ENCODE measurements at places on chromosomes 6 and 20. TPM values are rescaled to one million over a fixed set of nuclear protein-coding genes. Genes with fewer than 3 reads are reported as not detected.

GRCh38 chr6:1103021-1103420 lies 208.9 kb upstream of the FOXQ1 start:
- DNase-seq: no peak

- no peak for DNase-seq
These were observed 6.8 kb downstream of the TFAP2B start for GRCh38 chr6:50825375-50826036.

- DNase-seq: no peak
These were observed 30.8 kb upstream of the APMAP start for GRCh38 chr20:25023356-25023755.

DNA sequence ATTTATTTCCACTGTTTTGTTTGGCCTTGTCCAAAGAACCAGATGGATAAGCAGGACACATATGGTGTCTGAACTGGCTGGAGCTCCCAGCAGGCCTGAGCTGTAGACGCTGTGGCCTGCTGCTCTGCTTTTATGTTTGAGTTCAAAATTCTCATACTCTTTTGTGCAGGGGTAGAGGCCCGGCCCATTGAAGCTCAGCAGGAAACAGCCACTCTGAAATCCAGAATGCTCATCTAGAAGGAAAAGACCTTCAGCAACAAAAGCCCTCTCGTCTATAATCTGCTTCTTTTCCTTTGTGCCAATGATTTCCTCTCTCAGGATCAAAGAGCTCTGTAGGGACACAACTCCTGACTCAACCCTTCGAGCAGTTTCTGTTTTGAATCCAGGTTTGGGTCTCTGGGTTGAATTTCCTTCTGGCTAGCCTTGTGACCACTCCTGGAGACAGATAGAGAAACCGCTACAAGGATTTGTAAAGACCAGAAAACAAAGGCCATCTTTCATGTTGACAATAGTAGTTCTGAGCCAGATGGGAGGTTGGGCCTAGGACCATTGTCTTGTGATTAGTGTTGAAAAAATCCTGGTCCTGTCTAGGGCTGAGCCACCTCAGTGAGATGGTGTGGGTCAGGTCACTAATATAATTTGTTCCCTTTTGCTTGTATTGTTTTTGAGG lies 446.7 kb downstream of the BCKDHB start:
- no peak for DNase-seq

DNA sequence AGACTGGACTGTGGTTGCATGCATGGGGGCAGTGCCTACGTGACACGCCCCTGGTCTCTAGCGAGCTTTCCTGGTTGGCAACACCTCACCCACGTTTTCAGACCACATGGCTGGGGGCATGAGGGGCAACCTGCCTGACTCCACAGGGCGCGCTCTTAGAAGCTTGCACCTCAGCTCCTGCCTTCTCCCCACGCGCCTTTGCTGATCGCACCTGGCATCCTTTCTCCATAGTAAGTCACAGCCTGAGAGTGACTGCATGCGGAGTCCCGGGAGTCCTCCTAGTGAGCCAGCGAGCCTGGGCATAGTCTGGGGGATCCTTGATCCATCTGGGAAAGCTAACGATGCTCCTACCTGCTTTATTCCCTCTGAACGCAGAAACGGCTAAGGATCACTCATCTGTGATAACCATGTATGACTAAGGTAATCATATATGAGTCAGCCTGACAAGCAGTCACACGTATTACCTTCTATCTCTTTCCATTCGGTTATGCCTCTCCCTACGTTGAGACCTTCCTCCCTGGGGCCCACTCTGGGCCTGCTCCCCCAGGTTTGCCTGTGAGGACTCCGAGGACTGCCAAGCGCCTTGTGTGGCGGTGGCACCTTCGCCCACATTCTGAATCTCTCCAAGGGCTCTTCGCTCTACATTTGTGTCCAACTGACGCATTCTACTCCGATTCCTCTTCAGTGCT lies 4.5 kb downstream of the TCFL5 start:
- no peak for DNase-seq

GRCh38 chr6:12354499-12354898 lies 64.3 kb downstream of the EDN1 start:
- no peak for DNase-seq

GRCh38 chr20:6635034-6635736 lies 132.3 kb upstream of the BMP2 start:
- DNase-seq: no peak

- no peak for DNase-seq
These were observed 2.2 kb upstream of the BFSP1 start for GRCh38 chr20:17533396-17533795.

The ARMH2 gene
- not detected for total RNA-seq

The KIAA0408 gene
- total RNA-seq: 1.1 TPM

The DDO gene
- 27.6 TPM for total RNA-seq
